Stimulated activated CD4-positive, alpha-beta T cell treated with anti-CD3 and anti-CD28 coated beads, Interleukin-2, amount 100 ng/mL, for 4 hours (primary cell): ENCODE measurements at places on chromosomes 1 and 21.

- no peak for DNase-seq
These were observed 9.4 kb upstream of the TAL1 start for GRCh38 chr1:47241114-47242113.

- DNase-seq = no peak
These were observed 24.9 kb downstream of the MAP3K7CL start for GRCh38 chr21:29155118-29155932.

DNA sequence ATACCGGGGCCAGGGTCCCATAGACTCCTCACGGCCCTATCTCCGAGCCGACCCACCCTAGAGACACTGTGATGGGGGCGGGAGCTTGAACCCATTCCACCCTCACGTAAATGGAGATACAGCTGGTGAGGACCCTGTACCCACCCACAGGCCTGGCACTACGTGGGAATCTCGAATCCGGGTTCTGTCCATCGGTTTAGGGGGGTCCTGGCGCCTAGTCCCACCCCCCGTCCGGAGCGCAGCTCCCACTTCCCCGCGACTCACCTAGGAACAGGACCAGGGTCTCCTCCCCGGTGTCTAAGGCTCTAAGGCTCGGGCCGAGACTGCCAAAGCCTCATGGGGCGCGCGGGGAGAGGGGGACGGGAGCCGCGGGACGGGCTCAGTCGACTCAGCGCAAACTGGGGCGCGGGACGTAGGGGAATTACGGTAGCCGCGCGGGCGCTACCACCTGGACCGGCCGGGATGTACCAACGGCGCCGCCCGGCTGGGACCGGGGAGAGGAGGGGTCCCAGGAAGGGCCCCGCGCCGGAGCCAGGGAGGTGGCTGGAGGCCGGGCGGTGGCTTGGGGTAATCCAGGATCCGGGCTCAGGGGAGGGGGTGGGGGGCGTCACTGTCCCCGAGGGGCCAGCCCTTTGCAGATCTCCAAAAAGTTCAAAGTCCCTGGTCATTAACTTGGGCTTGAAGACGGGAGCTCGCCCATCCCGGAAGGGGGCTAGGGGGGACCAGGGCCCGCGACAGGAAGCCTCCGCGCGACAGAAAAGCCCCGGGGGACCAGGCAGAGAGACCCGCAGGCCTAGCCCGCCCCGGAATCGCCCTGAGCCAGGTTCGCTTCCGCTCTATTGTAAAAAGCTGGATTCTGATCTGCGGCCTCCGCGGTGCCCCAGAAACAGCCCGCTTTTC is 1.0 kb downstream of the PLEKHG5 start:
- DNase-seq = no peak

- no peak for DNase-seq
These were observed 40.5 kb upstream of the AKT3 start for GRCh38 chr1:243890576-243890975.

- DNase-seq = no peak
These were observed 15.8 kb downstream of the SYNJ1 start for GRCh38 chr21:32712043-32712442.

- no peak for DNase-seq
These were observed 1639.3 kb downstream of the KCNT2 start for GRCh38 chr1:194968916-194969315.

DNA sequence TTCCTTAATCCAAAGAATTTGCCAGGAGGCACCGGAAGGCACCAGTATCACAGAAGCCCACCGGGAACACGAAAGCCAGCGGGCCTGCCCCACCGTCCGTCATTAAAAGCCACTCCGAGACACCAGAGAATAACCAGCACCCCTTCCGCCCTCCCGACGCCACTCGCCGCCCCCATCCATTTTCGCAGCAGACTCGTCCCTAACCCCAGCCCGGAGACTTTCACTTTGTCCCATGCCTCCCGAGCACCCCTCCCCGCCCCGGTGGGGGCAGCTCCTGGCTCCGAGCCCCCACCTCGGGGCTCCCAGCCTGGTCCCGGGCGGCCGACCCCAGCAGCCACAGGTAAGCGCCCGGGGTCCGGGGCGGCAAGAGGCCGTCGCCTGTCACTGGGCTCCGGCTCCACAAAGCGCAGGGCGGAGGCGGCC is 105.4 kb downstream of the SLC45A1 start:
- peak; percentile 19 for DNase-seq

DNA sequence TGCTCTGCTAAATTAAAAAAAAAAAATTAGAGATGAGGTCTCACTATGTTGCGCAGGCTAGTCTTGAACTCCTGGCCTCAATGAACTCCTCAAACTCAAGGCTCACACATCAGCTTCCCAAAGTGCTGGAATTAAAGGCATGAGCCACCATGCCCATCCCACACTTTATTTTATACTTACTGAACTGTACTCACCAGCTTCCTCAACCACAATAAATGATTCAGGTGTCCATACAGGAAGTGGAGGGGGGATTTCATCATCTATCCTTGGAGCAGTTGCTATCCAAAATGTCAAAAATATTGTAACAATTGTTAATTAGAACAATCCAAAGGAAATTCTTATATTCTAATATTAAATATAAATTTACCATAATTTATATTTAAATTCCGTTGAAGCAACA is 22.4 kb upstream of the RSBN1 start:
- DNase-seq = no peak

DNA sequence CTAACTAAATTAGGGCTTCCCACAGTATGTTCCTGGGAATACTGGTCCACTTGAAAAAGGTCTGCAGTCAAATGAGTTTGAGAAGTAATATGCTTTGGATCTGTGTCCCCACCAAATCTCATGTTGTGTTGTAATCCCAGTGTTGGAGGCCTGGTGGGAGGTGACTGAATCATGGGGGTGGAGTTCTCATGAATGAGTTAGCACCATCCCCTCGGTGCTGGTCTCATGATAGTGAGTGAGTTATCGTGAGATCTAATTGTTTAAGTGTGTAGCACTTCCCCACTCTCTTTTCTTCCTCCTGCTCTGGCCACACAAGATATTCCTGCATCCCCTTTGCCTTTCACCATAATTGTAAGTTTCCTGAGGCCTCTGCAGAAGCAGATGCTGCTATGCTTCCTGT is 16.9 kb upstream of the DMRTB1 start:
- no peak for DNase-seq

DNA sequence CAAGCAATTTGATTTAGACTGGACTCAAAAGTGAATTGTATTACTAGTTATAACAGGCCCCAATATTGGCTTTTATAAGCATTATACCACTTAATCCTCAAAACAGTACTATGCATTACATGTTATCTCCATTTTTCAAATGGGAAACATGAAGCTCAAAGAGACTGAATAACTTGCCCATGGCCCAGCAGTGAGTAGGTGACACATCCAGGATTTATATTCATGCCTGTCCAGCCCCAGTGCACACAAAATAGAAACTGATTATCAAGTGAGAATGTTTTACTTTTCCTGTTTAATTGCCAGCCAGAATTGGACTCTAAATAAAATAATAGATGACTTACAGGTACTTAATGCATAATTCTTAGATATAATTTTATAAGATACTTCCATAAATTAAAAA is 82.9 kb downstream of the NIBAN1 start:
- DNase-seq = no peak

GRCh38 chr1:160078512-160079195 is 2.7 kb upstream of the KCNJ9 start:
- DNase-seq = no peak

GRCh38 chr1:175493321-175494010 is 249.9 kb downstream of the TNR start:
- DNase-seq = no peak

DNA sequence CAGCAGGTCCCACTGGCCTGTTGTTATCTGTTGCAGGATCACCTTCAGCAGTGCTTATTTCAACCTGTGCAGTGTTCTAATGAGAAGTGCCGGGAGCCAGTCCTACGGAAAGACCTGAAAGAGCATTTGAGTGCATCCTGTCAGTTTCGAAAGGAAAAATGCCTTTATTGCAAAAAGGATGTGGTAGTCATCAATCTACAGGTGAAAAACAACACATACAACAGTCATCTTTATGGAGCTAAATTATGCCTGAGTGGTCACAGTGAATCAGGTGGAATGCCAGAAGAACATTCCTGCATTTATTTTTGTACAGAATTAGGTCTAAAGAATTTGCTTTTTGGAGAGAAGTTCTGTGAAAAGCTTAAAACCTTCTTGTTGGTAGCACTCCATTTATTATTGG is 33.2 kb downstream of the TRAF5 start:
- no peak for DNase-seq

GRCh38 chr1:26224606-26225005 is 9.4 kb upstream of the CEP85 start:
- DNase-seq = no peak
